IPS-NIHi11 (cell line): ENCODE measurements at places on chromosomes 4 and X.

DNA sequence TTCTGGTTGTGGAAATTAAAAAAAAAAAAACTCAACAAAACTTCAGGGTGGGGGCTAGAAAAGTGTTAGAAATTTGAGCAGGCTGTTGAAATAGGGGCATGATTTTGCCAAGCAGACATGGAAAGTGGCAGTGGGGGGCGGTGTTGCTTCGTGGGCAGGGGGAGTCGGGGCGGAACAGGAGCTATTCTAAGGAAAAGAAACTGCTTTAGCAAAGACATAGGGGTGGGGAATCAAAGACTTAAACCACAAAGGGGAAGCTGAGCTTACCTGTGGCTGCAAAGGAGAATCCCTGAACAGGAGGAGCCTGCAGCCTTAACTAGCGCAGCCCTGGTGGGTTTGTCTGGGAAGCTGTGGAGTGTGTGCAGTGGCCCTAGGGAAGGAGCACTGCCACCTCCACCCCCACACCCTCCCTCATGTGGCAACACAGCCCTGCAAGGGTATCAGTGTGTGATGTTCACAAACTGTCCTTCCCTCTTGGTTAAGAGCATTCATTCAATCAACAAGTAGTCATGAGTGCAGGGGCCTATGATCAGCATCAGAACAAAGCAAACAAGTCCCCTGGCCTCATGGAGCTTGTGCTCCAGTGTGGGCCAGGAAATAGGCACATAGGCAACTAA lies 20.5 kb downstream of the SEL1L3 start:
- peak; percentile 34 for DNase-seq

DNA sequence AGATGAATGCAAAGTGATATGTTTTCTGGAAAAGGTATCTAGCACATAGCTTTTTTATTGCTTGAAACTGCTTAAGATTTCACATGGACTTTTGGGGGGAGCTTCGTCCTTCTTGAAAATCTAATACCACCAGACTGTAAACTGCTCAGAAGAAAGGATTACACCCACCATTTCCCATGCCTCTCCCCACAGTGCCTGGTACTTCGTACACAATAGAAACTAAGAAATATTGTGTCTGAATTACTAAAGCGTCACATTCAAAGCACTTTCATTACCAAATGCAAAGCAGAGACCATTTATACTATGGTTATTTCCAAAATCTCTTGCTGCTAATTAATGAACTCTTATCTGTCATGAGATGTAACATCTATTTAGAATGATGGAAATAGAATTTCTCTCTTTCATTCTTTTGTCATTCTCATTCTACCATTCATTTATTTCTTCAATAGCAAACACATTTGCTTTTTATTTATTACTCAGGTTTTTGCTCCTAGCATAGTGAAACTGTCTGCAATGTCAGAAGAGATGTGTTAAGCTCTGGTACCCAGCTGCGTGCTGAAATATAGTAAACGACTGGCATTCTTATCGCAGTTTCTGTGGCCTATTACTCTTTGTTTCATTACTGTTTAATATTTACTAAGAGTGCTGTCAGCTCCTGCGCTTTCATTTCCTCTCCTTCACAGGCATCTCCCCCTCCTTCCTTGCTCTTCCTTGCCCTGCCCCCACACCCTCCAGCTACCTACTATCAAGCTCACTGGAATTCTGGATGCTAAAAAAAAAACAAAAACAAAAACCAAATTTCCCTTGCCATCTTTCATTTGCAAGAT lies 51.4 kb upstream of the RAPGEF2 start:
- no peak for DNase-seq

DNA sequence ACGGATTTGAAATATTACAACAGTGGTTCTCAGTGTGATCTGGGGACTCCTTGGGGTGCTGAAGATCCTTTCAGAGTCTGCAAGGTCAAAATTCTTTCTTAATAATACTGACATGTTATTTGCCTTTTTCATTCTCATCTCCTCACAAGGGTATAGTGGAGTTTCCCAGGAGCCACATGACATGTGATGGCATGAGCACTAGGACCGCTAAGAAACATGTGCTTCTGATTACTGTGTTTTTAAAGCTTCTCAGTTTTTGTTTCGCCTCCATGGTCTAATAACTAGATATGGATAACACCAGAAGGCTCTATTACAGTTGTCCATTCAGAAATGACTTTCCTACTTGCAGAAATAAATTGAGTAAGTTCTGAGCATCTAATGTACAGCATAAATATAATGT lies 156.1 kb downstream of the RAB28 start:
- DNase-seq, result no peak

- peak; percentile 34 for DNase-seq
These were observed 58.6 kb upstream of the PAGE1 start for GRCh38 chrX:49754233-49754857.

GRCh38 chr4:11424000-11424399 lies 4.7 kb downstream of the HS3ST1 start:
- peak; percentile 42 for DNase-seq

DNA sequence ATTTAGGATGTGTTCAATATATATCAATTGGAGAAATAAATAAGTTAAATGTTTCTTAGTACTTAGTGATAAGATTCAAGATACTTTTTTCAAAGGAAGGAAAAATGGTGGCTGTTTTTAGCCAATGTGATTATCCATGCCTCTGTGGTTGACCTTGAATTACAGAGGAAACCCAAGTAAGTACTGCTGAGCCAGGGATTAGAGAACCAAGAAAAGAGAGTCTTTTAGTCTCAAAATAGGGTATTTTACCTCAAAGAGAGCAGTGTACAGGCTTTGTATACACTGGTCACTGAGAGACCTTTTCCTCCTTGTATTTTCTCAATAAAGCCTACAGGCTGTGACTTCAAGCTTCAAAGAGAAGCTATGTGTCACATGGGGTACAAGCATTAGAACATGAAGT lies 1075.3 kb downstream of the ADGRL3 start:
- DNase-seq, result no peak

GRCh38 chrX:113470166-113470565 lies 629.5 kb upstream of the AMOT start:
- DNase-seq, result no peak

DNA sequence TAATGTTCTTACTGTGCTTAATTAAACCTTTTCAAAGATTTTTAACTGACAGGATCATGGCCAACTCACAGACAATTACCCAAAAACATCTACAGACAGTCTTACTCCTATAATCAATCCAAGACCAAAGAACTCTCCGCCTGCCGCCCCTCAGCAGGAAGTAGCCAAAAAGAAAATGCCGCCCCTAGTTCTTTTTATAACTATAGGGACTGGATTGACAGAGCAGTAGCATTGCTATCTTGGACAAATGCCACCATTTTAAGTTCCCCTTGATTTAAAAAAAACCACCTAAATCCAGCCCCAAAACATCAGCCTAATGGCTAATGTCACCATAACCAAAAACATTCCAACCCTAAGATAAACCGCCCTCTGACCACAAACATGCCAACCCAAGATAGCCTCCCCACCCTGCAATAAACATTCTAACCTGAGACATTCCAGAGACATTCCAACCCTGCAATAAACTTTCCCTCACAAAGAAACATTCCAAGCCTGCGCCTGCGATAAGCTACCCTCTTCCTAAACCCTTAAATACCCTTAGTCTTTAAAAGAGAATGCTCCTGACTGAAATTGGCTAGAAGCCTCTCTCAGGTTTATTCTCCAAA lies 77.0 kb downstream of the COQ2 start:
- DNase-seq, result no peak

- DNase-seq, result no peak
These were observed 63.0 kb downstream of the ANK2 start for GRCh38 chr4:113112338-113112978.

- peak; percentile 7 for DNase-seq
These were observed 23.1 kb downstream of the DACH2 start for GRCh38 chrX:86171366-86171765.

DNA sequence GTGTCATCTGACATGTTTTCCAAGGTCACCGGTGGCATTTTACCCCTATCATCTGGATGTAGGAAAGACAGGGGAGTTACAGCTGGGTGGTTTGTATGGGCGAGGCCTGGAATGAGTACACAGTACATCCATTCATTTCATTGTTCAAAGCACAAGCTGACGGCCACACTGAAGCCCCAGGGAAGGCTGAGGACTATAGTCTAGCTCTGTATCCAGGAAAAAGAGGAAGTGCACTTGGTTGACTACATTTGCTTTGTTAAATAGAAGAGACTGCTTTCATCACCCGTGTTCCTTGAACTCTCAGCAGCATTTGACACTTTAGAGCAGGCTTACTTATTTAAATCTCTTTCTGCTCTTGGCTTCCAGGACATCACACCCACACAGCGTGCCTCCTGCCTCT lies 1041.0 kb upstream of the TENM3 start:
- no peak for DNase-seq

DNA sequence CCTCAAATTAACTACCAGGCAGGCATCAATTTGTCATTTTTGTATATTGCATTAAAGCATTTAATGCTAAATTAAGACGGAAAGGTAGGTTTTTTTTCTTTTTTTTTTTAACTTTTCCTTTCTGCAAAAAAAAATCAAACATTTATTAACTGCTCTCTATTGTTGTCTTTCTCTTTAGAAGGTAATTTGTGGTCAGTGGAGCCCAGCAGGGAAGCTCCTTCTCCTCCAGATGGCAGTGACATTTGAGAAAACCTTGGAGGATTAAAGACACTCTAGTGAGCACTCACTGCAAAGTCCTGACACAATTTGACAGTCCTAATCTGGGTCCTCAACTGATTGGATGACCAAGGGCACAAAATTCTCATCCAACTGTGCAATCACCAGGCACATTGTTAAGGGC lies 102.4 kb downstream of the SLIT2 start:
- peak; percentile 30 for DNase-seq

DNA sequence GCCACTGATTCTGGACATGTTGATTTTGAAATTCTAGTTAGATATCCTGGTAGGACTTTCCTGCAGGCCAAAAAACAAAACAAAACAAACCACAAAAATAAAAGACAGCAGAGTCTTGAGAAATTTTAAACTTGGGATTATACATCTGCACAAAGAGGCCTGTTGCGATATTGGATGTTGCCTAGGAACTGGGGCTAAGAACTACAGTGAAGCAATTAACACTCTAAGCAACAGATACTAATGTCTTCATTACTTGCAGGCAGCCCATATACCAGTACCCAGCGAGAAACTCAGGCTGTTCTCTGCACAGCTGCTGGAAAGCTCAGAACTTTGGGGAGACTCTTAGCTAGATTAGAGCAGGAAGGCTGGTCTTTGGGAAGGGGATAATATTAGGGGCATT lies 69.1 kb upstream of the SCOC start:
- DNase-seq, result no peak

DNA sequence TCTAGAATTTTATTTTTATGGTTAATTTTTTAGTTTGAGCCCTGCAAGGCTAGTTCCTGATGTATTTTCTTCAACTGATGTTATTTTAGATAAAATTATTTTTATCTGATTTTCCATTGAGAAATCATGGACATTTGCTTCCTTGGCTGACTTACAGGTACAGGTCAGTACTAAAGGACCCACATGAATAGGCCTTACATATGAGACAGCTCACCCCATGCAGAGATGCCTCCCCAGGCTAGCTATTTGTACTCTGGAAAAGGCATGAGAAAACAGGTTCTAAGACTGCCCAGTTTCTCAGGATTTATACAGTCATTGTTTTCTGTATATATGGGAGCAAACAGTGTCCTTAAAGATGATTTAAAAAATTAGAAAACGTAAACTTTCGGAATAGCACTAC lies 255.5 kb downstream of the BMPR1B start:
- DNase-seq, result no peak

DNA sequence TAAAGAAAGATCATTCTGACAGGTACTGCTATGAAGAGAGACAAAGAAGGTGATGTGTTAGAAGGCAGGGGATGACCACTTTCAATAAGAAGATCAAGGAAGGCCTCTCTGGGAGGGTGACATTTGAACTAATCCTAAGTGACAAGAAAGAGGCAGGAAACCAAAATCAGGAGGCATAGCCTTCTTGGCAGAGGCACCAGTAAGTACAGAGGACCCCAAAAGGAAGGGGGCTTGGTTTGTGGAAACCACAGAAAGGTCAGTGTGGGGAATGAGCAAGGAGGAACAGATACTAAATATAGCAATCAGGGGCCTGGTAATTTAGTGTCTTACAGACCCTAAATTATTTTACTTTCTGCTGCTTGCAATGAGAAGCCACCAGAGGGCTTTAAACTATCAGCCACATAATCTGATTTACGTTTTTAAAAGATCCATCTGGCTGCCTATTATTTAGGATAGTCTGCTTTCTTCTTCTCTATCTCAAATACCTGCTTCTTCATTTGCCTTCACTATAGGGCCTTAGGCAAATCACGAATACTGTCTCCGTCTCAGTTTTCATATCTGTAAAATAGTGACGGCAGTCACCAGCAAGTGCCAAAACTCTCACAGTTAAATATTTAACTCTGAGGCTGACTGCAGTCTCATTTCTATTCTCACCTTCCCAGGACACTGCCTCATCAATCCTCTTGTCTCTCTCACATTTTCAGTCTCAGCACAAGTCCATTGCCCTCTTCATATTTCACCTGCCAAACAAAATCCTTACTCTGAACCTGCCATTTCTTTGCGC lies 16.7 kb downstream of the NR3C2 start:
- DNase-seq, result no peak

DNA sequence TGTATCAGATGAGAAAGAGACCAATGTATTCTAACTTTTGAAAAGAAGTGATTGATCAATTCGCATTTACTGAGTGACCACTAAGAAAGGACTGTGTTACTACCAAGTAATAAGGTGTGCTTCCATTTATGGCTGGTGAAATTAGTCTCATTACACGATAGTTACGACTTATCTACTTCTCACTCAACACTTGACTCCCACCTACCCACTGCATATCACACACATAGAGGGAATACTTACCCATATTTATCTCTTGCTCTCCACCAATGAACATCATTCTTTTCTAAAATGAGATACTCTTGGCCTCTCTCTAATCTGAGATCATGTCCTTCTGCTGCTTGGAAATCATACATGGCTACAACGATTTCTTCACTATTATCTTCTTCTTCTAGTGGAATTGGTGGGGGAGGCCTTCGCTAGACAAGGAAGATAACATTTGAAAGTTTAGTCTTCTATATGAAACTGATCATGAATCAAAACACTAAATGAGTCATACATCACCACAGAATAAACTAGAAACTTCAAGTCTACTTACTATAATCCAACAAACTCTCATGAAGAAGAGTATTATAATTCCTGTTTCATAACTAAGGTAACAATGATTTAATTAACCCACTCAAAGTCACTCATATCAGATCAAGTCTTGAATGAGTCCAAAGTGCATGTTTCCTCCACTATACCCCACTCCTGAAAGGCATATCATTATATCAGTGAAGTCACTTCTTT lies 33.7 kb upstream of the TXK start:
- DNase-seq, result no peak

- DNase-seq, result no peak
These were observed 90.8 kb upstream of the TSPAN5 start for GRCh38 chr4:98749206-98749605.

DNA sequence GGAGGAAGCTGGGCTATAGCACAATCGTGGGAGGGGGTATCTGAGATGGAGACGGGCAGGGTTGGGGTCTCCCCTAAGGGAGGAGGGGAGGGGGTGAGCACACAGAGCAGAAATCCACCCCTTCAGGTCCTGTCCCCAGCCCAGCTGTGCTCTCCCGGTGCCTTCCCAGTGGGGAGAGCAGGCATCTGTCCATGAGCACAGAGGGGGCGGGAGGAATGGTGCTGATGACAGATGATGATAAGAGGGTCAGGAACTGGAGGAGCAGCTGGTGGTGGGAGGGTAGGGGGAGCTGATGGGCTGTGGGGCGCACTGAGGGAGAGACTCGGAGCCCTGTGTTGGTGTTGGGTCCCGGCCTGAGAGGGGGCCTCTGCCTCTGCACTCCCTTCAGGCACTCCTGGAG lies 8.6 kb downstream of the ATP2B3 start:
- DNase-seq, result no peak

GRCh38 chr4:7004331-7004730 lies 38.8 kb upstream of the TADA2B start:
- no peak for DNase-seq

GRCh38 chrX:22234380-22234779 lies 38.3 kb upstream of the CBLL2 start:
- no peak for DNase-seq
